Stimulated activated CD8-positive, alpha-beta memory T cell treated with anti-CD3 and anti-CD28 coated beads, Interleukin-2, amount 100 ng/mL, for 1 hour (primary cell): ENCODE measurements at places on chromosomes 5 and 9.
A peak's percentile ranks its signal among the peaks of the same experiment; 100 is the strongest.

- no peak for DNase-seq
These were observed 105.6 kb upstream of the ANKH start for GRCh38 chr5:14977058-14977685.

GRCh38 chr5:13745508-13745907 lies 199.0 kb downstream of the DNAH5 start:
- DNase-seq, result no peak

- DNase-seq, result no peak
These were observed 398.3 kb downstream of the ANXA1 start for GRCh38 chr9:73549991-73550390.

GRCh38 chr9:95508968-95509850 lies 7.6 kb downstream of the PTCH1 start:
- DNase-seq, result no peak

GRCh38 chr5:149240354-149240998 lies 31.2 kb upstream of the AFAP1L1 start:
- peak; percentile 59 for DNase-seq

- DNase-seq, result no peak
These were observed 139.1 kb downstream of the ELAVL2 start for GRCh38 chr9:23686896-23687295.

DNA sequence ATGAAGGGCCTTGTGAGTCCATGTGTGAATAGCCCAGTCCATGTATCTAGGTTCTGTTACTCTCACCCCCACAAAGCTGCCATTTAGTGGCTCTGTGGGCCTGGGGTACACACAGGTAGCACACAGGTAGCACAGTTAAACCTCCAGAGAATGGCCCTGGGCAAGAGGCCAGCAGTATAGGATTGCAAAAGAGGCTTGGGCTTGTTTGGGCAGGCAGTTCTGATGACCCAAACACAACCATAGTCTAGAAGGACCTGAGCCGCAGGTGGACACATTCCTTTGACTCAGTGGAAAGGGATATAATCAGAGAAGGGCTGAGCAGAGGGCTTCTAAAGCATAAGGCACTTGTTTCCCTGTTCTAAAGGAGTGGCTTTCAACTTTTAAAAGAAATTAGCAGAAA lies 326.8 kb upstream of the SGCD start:
- DNase-seq, result no peak

DNA sequence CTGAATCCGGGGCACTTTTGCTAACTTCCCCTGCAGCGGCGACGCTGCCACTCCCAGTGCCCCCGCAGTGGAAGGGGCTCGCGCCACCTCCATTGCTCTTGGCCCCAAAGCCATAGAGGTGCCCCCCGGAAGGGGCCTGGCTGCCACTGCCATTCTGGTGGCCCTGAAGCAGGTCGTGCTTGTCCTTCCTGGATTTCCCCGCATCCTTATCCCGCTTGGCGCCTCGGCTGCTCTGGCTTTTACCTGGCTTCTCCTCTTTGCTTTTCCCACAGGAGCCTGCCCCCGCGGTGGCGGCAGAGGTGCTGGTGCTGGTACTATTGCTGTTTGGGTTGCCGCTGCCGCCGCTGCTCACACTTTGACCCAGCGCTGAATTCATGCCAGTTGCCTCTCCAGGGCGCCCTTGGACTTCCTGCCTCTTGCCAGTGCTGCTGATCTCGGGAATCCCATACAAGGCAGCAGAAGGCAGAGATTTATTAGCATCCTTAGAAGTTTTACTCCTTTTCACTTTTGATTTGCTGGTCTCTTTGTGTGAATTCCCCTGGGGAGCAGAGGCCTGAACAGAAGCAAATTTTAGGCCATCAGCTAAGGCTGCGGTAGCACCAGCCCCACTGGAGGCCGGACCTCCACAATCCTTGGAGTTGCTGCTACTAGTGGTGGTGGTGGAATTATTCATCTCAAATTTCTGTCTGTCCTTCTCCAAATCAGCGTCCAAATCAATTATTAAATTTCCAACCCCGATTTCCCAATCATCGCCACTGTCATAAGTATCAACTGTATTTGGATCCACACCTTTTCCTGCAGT lies 2.1 kb downstream of the ZNF608 start:
- no peak for DNase-seq

DNA sequence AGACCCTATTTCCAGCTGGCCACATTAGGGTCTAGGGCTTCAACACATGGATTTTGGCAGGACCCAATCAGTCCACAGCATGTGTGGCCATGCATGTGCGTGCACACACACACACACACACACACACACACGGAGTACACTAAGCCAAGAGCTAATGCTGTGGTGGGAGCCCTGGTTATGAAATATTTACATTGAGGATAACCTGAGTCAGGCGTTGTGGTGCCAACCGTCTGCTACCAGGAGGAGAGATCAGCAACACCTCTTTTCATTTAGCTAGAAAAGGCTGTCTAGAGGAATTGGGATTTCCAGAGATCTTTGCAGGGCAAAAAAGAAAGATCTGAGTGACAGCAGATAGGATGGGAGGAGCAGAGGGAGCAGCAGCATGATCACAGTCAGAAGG lies 141.5 kb downstream of the TRPM3 start:
- DNase-seq, result no peak

DNA sequence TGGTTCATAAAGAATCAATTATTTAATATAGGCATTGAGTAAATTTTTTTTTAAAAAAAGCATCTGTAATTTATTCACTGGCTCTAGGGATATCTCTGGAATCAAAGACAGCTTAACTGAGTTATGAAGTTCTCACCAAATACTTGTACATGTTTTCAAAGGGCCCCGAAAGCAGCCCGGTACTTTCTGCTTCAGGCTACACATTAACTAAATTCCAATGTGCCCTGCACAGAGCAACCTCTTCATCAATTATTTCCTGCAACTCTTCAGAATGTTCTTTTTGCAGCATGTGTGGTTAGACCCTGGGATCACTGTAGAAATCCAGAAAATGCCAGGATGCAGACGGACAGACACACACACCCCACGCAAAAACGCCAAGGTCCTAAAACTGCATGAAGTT lies 209.0 kb downstream of the EFNA5 start:
- DNase-seq, result no peak

DNA sequence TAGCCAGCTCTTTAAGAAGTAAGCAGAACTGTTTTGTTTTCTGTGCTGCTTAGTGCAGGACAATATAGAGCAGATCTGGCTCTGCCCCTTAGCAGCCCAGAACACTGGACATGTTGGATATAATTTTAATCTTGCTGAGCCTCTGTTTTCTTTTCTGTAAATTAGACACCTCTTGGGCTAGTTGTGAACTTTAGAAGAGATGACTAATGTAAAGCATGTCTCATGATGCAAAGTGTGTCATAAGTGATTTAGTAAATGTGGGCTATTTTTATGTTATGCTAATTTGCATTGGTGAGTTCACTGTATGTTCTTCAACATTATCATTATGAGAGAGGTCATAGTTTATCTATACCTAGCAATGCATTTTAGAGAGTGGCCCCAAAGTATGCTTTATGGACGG lies 156.1 kb upstream of the ADAMTSL1 start:
- DNase-seq, result no peak

DNA sequence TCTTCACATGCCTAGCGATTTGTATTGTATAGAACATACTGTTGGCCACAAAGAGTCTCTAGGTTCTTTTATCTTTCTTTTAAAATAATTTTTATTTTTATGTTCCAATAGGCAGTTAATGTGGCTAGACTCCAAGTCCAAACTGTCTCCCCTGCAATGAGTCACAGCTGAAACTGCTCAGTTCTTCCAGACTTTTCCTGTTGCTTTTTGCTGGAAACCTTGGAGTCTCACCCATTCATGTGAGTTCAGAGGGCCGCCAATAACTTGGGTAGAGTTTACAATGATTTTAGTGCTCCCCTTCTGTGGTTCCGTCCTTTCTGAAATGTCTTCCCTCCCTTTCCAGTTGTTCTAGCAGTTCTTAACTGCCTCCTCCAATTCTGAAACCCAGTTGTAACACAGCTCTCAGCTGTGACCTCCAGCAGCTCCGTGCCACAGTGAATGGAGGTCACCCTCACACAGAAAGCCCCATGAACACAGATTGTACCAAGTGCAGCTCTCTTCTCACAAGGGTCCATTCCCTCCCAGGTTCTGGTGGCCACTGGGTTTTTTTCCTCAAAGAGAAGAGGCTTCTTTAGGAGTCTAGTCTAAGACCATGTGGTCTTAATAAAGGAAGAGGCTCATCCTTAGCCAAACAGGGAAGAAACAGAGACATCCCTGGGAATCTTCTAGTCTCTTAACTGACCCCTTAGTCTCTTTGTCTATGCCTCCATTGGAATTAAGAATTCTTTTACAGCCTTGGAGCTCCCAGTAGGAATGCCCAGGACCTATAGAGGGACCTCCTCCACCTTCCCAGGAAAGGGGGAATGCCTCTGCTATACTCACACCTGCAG lies 198.5 kb downstream of the SPOCK1 start:
- DNase-seq, result no peak

DNA sequence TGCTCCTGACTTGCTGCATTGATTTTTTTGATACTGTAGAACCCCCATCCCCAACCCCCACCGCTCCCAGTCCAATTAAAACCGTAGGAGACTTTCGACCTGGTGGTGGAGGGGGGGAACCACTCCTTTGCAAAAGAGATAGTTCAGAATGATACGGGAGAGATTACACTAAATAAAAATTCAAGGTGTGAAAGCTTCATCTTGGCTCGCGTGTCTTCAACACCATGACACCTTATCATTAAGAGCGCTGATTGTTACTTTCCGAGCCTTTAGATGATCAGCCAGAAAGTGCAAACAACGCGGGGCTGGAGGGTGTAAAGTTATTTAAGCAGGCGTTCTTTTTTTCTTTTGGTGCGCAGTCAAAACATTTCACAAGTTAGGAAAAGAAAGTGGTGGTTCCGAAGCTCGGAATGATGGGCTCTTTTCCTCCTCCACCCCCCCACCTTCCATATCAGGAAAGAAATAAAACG lies 1.3 kb upstream of the ZNF462 start:
- DNase-seq, result no peak

DNA sequence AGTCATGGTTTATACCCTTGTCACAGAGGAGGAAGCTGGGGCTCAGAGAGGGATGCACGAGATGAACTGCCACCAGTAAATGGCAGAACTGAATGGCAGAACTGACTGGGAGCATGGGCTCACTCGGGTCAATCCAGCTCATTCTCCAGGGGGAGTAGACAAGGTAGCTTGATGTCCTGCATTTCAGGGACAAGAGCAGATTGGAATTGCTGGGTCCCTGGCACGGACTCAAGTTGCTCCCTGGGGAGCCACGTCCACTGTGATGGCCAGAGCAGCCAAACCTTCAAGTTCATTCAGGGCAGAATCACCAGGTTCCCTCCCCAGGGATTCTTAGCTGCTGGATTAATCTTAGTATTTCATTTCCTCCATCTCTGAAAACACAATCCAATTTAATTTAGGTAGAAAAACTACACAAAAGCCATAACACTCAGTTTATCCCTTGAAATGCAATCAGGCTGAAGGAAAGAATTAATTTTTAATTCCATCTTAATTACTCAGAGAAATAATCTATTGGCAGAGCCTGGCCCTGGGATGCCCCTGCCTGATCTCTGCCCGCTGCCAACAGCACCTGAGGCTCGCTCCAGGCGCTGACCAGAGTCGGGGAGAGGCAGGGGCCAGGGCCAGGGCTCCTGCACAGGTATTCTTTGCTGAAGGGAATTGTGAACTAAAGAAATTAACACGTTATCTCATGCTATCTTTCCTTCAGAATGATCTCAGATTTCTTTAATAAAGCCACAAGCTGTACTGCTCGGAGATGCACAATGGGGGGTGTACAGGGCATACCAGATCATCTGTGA lies 42.0 kb upstream of the UNC5A start:
- DNase-seq, result no peak

DNA sequence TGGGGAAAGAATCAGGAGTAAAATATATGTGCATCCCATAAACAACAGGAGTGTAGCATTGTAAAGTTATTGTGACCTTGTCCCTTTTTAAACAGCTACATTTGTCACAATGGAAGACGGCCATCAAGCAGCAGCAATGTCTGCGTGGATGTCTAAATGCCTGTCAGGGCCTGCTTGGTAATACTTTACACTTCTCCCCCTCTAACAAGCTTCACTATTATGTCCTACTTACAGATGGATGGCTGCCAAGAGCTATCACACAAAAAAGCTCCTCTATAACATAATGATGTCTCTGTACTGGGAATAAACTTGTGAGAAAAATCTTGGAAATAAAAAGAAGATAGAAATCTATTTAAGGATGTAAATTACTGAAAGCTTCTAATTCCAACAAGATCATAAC lies 213.0 kb downstream of the FBXL17 start:
- DNase-seq, result no peak

DNA sequence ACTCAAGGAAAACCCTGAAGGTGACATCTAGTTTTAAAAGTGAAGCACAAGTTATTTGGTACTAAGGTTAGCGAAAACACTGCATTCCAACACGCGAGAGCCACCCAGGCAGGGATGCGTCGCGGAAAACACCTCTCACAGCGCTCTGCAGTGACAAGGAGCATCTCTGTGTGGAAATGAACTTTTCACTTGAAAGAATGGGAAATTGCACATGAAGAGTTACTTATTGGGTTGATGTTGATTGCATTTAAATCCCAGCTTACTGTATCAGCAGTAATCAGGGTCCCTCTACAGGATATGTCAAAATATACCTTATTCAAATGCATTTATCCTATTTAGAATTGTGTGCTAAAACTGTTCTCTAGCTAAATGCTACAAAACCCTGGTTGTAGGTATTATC lies 144.4 kb downstream of the BNC2 start:
- DNase-seq, result no peak

- DNase-seq, result no peak
These were observed 2.3 kb downstream of the HAPLN1 start for GRCh38 chr5:83718195-83718825.

GRCh38 chr5:179792612-179793467 lies 946 bp upstream of the LTC4S start:
- DNase-seq, result no peak
